Cerebellum (tissue), 4 donors: ENCODE measurements at places on chromosomes 1 and 21.

GRCh38 chr1:116751146-116751545, 3.1 kb upstream of the CD2 start:
- no peak for DNase-seq

DNA sequence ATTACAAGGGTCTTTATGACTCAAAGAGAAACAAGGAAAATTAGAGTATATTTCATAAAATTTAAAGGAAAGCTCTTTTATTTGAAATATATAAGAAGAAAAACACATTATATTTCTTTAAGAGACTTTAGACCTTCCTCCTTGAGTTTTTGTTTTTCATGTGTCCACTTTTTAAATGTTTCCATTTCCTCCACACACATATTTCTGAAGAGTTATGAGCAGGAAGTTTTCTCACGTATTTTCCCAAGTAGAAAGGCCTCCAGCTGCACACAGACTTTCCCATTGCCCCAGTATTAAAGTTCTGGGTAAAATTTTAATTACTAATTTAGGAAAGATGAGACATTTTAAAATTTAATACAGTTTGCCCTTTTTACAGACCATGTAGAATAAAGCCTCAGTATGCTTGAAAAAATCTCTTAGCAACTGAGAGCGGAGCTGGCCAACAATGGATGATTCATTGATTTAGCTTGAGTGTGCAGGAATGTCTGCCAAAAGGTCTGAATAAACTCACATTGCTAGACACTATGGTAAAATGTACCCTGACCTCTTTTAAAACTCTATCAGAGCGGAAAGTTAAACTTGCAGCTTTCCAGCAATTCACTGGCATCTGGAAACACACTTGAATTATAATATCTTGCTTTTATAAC, 57.9 kb downstream of the DDAH1 start:
- DNase-seq = peak; percentile 38

GRCh38 chr1:92126088-92126487, 45.9 kb downstream of the BTBD8 start:
- no peak for DNase-seq

DNA sequence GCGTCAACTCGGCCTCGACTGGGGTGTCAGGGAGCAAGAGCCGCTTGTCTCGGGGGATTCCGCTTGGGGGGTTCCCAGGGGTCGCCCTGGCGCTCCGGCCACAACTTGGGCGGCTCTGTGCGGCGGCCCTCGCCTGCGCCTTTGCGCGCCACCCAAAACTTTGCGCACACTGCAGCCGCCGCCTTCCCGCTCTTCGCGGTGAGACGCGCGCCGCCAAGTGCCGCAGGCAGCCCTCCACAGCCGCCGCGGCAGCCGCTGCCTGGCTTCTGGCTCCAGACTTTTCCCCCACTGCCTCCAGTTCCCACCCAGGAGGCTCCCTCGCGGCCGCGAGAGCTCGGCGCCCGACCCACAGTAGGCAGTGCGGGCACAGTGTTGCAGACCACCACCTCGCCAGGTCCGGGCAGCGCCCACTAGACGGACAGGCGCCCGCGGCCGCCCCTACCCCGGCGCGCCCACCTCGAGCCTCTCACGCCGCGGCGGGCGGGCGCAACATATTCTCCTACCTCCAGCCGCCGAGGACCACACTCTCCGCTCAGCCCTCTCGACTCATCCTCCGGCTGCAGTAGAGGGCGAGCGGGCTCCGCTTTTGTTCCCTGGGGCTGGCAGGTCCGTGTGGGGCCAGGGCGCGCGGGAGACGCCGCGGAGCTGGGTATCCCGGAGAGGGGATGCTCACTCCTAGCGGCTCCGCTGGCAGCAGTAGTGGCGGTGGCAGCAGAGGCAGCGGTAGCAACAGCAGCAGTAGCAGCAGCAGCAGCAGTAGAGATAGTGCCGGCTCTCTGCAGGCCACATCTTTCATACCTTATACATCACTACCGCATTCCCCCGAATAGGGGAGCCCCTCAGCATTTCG, 296.6 kb downstream of the OMA1 start:
- DNase-seq = peak; percentile 28
